ENCODE measurements at places on chromosomes 6 and 20. TPM values are rescaled to one million over a fixed set of nuclear protein-coding genes. Genes with fewer than 3 reads are reported as not detected.

BMP7 gene
- total RNA-seq: not detected

KHDRBS2 gene
- total RNA-seq: not detected

PLCB1 gene
- 1.6 TPM for total RNA-seq

GTSF1L gene
- total RNA-seq: not detected

MOG gene
- not detected for total RNA-seq

TBX18 gene
- 72.0 TPM for total RNA-seq

RAD21L1 gene
- total RNA-seq: under 0.01 TPM

PRND gene
- not detected for total RNA-seq

SIM1 gene
- total RNA-seq: 8.6 TPM

BNIP5 gene
- total RNA-seq: not detected

LST1 gene
- total RNA-seq: not detected

MLIP gene
- total RNA-seq: not detected

PKIB gene
- total RNA-seq: 2.4 TPM
